ENCODE measurements at places on chromosomes 5 and 9.

DNA sequence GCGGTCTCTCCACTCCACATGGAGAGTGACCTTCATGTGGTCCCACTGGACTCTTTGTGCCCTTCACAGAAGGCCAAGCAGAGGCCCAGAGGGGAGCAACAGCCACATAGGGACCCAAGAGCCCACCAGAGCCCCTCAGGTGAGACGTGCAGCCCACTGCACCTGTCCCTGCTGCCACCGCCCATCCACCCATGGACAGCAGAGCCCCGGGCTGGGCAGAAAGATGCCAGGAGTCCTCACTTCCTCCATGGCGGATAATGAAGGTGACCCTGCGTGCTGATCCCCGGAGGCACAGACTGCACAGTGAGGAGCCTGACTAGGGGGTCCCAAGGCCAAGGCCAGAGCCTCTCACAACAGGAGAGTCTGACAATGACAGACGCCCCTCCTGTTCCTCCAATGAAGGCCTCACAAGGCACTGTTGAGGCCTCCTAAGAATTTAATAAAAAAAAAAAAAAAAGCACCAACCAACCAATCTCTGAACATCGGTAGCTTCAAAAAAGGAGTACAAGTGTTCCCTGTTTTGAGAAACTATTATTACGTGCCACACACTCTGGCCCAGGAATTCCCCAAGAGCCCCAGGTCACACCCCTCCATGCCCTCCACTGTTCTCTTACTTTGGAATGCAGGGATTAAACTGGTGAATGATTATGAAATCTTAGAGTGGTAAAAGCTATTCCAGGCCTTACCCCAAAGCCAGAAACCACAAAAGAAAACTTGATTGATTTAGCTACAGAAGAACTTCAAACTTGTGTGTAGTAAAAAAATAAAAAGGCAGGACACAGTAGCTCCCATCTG is 2.8 kb upstream of the PPP1R26 start:
- DNase-seq = no peak

GRCh38 chr5:159785656-159786055 is 130.6 kb upstream of the ADRA1B start:
- no peak for DNase-seq

DNA sequence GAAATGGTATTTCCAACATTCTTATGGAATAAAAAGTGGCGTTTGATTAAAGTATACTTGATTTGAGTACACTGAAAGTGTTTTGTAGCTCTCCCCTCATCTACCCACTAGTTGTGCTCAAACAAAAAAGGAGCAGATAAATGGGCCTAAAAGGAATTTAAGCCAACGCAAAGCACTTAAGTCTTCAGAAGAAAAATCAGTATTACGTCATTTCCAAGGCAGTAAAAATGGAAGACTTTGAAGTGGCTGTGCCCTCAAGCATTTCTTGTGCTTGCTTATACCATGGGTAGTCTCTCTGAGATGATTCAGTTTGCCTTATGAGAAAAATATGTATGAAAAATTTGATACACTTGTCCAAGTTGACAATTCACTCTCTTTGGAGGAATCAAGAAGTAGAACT is 279.9 kb upstream of the CD180 start:
- no peak for DNase-seq

GRCh38 chr5:153367466-153367865 is 123.0 kb upstream of the GRIA1 start:
- DNase-seq = no peak

DNA sequence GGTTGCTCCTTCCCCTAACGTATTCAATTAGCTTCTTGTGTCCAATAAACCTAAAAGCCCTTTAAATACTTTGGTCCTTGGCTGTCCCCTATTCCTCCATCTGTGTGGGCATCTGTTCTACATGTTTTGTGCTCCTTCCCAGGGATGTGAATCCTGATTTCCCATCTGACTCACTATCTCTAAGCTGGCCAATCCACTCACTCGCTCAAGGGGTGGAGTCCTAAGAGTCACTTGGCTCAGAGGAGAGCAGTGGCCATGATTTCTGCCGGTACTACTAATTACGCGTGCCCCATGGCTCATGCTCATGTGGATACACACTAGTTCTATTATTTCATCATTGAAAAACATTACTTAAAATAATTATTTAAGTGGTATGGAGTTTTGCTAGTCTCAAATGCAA is 89.6 kb downstream of the TAF11L14 start:
- DNase-seq = no peak

DNA sequence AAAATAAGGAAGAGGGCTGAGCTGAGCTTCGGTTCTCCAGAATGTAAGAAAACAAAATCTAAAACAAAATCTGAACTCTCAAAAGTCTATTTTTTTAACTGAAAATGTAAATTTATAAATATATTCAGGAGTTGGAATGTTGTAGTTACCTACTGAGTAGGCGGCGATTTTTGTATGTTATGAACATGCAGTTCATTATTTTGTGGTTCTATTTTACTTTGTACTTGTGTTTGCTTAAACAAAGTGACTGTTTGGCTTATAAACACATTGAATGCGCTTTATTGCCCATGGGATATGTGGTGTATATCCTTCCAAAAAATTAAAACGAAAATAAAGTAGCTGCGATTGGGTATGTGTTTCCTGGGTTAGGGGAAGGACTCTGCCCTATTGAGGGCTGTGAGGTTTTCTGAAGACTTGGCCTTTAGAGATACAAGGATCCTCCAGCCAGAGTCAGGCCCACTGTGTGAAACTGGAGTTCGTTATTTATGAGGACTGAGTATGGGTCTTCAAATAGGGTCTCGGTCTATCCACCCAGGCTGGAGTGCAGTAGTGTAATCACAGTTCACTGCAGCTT is 3.8 kb downstream of the EGR1 start:
- no peak for DNase-seq

DNA sequence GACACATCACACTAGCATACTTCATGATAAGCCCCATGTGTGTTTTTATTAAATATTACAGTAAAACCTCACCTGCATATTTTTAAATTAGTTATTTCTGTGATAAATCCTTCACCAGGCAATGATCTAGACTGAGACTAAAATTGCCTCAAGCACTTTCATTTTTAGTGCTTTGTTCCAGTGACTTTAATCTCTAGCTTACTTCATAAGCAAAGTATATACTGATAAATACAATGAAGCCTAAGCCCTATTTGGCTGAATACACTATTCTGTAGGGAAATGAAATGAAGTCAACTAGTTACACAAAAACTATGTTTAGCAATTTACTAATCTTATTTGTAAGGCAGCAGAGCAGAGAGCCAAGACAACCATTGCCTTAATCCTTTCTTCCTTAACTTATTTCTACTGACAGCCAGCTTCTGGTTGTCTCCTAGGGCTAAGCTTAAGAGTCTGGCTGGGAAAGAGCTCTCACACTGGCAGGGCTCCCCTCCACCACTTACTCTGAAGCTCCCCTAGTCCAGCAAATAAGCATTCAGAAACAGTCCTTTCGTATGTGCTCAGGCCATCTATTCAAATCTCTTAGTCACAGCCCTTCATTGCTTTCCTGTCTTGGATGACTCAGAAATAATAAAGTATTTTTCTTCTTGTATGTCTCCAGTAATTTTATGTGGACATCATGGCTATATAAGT is 31.4 kb upstream of the MTAP start:
- no peak for DNase-seq

GRCh38 chr5:66223637-66224036 is 79.5 kb downstream of the SREK1 start:
- peak; percentile 24 for DNase-seq

DNA sequence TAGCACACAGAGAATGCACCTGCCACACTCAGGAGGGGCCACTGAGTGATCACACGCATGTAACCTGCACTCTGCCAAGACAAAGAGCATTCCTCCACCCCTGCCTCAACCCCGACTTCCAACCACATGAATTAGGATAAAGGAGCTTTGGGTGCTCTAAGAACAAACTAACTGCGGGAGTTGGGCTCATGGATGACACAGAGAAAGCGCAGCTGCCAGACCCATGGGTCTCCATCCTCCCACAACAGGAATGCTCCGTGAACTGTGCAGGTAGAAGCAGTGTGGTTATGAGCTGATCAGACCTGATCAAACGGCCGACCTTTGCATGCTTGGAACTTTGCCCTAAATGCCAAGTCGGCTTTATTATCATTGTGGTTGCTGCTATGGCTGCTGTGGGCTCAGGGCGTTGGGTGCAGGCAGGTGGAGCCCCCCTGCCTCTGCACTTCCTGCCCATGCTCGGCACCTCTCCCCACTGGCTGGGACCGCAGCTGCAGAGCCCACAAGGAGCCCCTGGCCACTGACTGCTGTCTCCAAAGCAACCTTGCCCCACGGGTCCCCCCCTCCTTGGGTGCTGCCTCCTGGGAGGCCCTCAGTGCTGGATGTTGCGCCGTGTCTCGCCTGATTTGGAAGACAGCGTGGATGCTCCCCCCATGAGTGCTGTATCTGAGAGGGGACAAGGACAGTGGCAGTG is 2.6 kb upstream of the SLC6A3 start:
- no peak for DNase-seq

GRCh38 chr9:34479431-34479866 is 20.8 kb downstream of the DNAI1 start:
- DNase-seq = no peak

- no peak for DNase-seq
Observed at GRCh38 chr9:115099901-115100300, 18.1 kb downstream of the TNC start.

DNA sequence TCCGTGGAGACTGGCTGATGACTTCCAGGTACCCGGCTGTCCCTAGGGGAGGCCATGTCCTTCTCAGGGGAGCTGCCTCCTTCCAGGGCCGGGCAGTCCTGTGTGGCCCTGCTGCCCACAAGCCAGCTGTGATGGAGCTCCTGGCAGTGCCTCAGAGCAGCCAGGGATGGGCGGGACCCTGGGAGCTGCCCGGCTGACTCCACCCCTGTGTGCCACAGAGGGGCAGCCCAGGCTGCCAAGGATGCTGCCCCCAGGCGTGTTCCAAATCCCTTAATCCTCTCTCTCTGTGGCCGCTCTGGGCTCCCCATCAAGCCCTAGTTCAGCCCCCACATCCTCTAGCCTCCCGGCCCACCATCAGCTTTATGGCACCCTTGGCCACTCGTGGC is 7.0 kb upstream of the SCGB3A1 start:
- DNase-seq = no peak

- peak; percentile 80 for DNase-seq
Observed at GRCh38 chr5:100900142-100900795, 2.8 kb downstream of the ST8SIA4 start.

DNA sequence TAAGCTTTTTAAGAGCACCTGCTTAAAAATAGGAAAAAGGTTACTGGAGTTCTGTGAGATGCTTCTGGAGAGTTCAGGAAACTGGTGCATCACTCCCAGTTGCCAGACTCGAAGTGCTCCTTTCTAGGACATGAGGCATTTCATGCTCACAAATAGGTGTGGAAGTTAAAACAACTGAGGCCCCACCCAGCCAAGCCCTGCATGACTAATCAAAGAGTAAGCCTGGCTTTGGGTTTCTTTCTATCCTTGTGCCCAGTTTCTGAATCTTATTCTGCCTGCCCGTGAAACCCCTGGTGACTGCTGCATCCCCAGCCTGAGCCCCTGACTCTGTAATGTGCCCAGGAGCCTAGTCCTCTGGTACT is 7.7 kb downstream of the SPINK9 start:
- DNase-seq = no peak

DNA sequence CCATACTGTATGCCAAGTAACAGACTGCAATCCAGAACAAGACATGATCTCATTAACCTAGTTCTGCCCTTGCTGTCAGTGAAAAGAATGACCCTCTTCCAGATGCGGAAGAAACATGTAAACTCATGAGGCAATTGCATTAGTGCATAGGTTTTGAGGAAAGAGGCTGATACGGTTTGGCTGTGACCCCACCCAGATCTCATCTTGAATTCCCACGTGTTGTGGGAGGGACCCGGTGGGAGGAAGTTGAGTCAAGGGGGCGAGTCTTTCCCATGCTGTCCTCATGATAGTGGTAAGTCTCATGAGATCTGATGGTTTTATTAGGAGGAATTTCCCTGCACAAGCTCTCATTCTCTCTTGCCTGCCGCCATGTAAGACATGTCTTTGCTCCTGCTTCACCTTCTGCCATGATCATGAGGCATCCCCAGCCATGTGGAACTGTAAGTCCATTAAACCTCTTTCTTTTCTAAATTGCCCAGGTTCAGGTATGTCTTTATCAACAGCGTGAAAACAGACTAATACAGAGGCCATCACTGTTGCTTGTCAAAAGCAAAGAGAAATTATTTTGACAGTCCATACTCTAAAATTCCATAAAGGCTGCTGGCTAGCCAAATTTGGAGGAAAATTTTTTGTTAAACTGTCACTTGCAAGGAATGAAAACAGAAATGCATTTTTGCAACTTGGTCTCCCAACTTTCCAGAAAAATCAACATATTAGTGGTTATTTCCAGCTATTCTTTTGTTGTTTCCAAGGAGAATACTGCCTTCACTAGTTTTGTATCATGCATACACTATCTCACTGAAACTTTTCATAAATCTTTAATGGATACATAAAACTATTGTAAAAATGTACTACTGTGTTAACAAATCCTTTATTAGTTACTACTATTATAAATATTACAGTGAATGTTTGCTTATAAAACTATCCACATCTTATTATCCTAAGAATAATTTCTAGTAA is 3.2 kb upstream of the ARL15 start:
- no peak for DNase-seq

DNA sequence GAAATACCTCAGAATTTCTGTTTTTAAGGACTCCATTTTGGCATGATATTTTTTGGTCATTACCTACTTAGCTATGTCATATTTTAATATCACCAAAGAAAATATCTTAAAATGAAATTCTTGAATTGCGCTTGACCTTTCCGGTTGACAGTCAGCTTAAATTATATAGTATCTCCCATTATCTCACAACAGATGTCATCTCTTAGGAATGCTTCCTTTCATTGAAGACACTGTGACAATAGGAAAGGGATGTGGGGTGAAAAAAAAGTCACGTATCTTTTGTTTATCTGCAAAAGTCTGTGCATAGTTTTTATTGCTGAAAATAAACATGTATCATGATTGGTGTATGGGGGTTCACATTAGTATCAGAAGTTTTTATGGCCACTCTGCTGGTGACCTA is 105.8 kb downstream of the INVS start:
- no peak for DNase-seq

GRCh38 chr5:66171349-66172344 is 27.5 kb downstream of the SREK1 start:
- DNase-seq = peak; percentile 82

- DNase-seq = no peak
Observed at GRCh38 chr5:132025403-132025971, 14.0 kb upstream of the ACSL6 start.

DNA sequence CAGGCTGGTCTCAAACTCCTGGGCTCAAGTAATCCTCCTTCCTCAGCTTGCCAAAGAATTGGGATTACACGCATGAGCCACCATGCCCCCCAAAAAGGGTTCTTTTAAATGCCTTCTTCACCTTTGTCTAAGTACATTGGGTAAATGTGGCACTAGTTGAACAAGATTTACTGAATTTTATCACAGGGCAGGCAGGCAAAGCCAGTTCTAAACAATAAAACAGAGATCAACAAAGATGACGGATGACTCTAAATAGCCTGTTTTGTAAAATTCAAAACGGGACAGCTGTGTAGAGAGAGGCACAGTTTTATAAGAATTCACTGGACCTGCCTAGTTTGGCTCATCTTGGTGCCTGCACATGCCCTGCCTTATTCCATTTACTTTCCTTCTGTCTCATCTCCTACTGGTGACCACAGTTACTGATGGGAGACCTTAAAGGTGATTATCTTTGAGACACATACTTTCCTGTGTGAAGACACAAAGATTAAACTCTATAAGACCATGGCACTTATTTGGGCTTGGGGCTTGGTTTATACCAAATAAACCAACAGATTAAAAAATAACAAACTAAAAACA is 149.6 kb upstream of the DMRT1 start:
- no peak for DNase-seq

Measured in OCI-LY7 (cell line).